Ecto neural progenitor cell (in vitro differentiated cells): ENCODE measurements at places on chromosomes 2 and 18.

DNA sequence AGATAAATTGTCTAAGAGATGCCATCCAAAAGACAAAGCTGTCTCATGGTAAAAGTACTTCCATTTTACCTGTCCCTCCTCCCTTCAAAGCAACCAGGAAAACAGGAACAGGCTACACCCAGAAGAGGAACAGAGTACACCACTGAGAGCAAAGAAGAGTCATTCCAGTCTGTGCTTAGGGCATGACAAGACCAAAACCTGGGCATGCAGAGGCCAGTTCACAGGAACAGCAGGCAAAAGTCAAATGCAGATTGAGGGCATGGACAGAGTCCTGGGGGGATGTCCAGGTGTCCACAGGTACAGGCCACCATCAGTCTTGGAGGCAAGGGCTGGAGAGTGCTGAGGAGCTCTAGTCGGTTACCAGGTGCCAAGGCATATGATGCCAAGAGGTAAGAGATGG is 23.7 kb downstream of the PLEK start:
- DNase-seq: no peak

DNA sequence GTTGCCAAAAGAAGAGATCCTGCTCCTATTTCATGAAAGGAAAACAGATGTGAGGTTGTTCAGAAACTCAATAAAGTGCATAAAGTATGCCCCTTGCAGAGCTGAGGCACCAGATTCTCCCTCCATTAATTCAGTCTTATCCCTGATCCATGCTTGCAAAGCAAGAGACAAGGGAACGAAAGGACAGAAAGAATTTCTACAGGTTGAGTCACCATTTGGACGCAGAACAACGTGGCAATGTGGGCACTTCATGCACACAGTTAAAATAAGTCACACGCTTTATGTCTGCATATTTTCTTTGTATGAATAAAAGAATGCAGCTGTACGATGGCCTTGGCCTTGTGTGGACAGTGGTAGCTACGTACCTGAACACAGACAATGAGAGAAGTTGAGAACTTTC is 321.7 kb upstream of the REV1 start:
- no peak for DNase-seq

DNA sequence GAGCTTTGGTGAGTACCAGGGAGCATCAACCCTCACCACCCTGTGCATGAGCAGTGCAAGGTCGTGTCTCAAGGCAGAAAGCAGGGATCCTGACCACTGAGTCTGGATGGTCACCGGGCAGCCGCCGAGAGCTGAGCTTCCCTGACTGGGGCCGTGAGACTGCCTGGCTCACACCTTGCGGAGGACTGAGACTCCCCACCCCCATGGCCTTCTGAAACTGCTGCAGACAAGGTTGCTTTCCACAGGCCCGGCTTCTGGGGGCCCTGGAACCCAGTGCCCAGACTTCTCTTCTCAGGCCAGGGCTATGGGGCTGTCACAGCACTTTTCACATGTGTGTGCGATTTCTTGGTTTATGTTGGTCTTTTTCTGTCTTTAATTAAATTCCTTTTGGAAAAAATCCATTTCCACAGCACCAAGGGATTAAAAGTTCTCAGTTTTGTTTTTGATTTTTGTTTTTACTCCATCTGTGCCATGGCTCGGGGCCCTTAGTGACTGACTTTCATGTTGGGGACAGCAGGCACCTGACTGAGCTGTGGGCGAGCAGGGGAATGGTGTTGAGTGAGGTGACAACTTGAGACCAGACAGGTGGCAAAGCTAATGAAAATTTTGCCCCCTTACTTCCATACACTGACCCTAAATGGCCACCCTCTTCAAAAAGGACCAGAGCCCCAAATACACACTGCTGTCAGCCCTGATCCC is 297.9 kb downstream of the CYP26B1 start:
- DNase-seq: peak; percentile 22

- DNase-seq: no peak
Observed at GRCh38 chr2:186554850-186555671, 34.8 kb upstream of the ITGAV start.

- DNase-seq: no peak
Observed at GRCh38 chr2:100720445-100720844, 99.5 kb upstream of the NPAS2 start.

GRCh38 chr2:64114063-64114911 is 29.9 kb downstream of the PELI1 start:
- DNase-seq: no peak

- DNase-seq: no peak
Observed at GRCh38 chr2:190674966-190675650, 26.2 kb downstream of the NAB1 start.

- DNase-seq: no peak
Observed at GRCh38 chr2:238467792-238468191, 41.1 kb downstream of the ASB1 start.

DNA sequence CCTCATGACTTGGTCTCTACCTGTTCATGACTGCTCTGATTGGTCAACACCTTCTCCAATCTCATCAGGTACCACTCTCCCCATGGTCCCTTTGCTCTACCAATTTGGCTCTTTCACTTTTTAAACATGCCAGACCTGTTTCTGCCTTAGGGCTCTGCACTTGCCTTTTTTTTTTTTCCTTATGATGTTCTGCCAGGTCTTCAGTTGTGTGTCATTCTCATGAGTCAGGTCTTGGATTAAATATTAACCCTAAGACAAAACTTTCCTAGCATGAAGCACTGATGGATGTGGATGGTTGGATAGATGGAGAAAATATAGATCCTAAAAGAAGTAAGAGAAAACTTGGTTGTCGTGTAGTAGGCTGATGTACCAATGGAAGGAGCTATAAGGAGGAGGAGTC is 219.3 kb downstream of the TTC32 start:
- no peak for DNase-seq

DNA sequence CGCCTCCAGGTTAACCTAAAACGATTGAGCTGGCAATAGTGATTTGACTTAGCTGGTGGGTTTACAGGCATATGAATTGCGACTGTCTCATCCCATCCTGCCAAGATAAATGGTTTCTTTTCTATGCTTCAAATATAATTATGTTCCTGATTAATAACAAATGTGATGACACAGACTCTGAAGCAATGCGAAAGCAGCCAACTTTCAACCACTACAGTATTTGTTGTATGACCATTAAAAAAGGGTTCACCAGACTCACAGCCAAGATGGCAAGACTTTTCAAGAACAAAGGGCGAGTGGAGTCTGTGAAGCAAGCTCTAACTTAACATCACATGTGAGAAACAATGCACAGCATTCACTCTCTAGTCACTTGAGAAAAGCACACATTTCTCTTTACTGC is 186.6 kb downstream of the PID1 start:
- DNase-seq: no peak

DNA sequence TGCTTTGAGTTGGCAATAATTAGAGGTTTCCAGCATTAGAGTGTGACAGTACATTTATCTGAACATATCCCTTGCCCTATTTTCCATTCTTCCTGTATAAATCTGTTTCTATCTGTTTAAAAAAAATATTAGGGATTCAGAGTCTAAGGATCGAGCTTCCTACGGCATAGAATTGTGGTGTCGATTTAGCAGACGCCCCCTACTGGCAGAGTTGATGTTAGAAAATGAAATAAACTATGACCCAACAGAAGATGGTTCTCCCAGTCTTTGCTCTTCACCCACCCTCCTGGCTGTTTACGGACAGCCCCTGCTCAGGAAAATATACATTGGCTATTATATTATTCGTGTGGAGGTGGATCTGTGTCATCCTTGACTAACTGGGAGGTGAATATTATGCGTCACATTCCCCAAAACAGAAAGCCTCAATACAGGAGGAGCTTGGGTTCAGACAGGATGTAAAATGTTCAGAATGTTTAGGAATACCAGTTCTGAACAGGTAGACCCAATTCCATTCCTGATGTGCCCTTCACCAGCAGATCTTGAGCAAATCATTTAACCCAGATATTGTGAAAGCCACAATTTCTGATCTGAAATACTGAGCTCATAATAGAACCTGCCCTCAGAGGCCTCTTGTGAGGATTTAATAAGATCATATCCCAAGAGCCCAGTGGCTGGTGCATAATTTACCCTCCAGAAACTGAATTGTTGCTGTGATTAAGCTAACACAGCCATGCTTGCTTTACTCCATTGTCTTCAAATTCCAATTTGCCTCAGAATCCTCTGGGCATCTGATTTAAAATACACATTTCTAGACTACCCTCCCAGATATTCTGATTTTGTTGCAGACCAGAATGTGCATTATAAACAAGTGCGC is 10.8 kb upstream of the ERMN start:
- no peak for DNase-seq

DNA sequence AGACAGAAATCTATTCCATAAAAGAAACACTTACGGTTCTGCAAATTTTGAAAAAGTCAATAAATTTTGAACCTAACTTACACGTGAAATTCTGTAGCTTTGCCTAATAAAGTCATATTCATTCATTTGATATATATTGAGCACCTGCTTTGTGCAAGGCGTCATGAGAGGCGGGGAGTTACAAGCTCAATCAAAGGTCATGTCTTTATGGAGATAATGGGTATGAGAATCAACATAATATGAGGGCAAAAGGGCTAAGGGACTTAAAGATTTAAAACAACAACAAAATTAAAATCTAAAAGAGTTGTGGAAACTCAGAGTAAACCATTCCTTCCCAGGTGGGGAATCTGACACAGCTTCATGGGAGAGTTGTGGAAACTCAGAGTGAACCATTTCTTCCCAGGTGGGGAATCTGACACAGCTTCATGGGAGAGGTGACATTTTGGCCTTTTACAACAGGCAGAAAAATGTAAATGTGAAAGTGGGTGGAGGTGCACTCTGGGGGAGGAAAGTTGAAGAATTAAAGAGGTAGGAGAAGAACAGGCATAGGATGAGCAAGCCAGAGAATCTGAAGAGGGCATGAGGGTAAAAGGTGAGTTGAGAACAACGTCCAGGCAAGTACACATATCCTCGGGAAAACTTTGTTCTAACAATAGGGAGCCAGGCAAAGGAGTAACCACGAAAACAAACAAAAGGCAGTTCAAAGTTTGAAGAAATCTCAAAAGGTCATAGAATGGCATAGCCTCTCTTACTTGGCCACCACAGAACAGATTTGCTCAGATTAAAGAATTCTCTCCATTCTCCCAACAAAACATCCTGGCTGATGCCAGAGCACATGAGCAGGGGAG is 49.5 kb upstream of the CD226 start:
- DNase-seq: no peak

DNA sequence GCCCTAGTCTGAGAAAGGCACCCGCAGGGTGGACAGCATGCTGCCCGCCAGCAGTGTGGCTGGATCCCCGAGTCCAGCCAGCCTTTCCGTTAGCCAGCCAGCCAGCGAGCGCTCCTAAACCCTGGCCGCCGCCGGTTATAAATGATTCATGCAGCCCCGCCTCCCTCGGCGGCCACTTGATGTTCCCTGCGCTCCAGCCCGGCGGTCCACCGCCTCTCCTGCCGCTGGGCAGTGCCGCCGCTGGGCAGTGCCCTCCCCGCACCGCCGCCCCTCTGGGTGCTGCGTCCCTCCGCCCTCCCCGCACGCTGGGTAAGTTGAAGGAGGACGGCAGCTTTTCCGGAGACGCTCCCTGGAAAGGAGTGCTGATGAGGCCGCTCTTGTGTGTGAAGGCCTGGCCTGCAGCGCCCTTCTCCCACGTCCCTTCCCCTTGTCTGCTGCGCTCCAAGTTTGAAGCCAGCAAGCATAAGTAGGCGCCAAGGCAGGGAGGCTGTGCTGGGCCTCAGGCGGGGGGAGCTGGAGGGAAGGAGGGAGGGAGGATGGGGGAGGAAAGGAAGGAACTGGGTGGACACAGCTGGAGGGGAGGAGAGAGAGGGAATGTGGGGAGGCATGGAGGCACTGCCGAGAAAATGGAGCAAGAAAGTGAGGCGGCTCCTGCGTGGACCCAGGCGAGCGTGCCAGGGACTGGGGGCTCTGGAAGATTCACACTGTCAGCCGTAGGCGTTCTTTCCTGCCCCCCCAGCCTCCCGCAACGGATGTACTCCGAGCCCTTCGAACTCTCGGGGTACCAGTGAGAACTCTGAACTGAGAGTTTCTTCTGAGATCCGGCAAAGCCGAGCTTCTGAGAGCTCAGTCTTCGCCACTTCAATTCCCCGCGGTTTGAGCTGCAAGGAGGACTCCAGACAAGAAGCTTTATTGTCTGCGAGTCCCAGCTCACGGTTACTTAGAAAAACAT is 131.9 kb downstream of the GLI2 start:
- peak; percentile 79 for DNase-seq

- DNase-seq: peak; percentile 55
Observed at GRCh38 chr2:96089356-96090195, 26.8 kb downstream of the ADRA2B start.

DNA sequence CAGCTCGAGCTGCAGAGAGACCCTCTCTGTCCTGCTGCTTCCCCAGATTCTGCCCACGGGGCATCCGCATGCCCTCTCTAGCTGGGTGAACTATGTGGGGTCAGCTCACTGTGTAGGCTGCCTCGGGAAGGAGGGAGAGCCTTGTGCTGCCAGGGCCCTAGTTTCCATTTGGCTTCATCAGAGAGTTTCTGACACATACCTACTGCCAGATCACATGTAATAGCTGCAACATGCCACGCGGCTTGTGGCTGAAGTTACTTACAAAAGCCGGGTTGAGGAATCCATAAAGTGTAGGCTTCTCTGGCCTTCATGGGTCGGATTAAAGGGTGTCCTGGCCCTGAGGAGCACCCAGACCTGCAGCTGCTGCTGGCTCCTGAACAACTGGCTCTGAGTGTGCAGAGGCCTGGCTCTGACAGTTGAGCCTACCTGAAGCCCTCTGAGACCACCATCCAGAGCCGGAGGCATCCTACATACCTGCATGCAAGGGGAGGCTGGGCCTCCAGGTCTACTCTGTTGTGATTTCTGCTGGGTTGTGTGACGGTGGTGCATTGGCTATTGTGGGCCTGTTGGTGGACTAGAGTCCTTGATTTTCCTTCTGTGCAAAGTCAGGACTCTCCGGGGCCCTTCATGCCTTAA is 130.0 kb downstream of the SH3RF3 start:
- no peak for DNase-seq

DNA sequence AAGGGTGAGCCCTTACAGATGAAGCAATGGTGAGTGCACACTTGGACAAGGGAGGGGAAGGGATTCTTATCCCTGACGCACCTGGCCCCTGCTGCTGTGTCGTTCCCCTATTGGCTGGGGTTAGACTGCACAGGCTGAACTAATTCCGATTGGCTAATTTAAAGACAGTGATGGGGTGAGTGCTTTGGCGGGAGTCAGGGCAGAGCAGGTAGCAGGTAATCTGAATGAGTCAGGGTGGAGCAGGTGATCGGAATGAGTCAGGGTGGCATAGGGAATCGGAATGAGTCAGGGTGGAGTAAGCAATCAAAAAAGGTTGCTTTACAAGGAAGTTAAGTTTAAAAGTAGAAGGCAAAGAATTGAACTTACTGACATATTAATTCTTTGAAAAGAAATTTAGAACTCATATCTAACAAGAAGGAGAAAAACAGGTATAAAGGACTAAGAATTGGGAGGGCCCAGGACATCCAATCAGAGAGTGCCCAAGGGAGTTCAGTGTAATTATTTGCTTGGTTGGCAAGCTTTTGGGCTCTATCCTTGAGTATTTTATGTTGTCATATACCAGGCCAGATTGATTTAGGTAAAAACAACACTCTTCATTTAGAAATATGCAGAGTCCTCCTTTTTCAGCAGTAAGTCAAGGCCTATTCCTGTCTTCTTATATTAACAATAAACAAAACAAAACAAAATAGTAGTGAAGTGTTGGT is 52.3 kb upstream of the RALBP1 start:
- no peak for DNase-seq

GRCh38 chr18:59142274-59142673 is 2.6 kb downstream of the SEC11C start:
- no peak for DNase-seq

- no peak for DNase-seq
Observed at GRCh38 chr2:220219371-220219770, 591.9 kb downstream of the SLC4A3 start.
